NCI-H2171 (cell line): ENCODE measurements at places on chromosomes 3 and 15.

GRCh38 chr15:59548501-59549226 lies 62.9 kb upstream of the GCNT3 start:
- no peak for DNase-seq

DNA sequence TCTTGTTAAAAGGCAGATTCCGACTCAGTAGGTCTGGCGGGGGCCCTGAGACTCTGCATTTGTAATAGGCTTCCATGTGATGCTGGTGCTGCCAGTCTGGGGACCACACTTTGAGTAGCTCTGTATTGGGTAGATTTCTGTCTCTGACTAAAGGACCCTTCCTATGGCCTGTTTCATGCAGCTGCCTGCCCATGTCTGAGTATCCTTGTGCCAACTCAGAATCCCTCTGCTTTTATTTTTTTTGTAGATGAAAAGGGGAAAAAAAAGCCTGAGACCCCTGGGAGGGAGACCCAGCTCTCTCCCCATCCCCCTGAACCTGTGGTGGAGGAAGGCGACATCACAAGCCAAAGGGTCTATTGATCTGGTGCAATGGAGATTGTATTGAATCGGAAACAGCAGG lies 81.9 kb downstream of the EBLN2 start:
- DNase-seq = no peak

DNA sequence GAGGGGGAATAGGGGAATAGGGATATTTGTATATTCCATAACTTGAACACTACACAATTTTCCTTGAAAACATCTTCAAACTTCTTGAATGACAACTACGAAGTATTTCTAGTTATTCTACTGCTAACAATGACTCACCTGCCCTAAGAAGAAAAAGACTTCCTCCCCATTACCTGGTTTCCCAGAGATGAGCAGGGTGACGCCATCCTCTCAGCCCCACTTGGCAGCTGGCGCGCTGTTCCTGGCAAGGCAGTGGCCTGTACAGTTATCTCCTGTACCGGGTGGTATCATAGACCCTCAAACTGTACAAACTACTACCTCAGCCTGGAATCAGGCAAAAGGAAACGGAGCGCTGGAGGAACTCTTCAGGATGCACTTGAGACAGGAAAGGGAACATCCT lies 10.4 kb downstream of the WDR82 start:
- DNase-seq = no peak

DNA sequence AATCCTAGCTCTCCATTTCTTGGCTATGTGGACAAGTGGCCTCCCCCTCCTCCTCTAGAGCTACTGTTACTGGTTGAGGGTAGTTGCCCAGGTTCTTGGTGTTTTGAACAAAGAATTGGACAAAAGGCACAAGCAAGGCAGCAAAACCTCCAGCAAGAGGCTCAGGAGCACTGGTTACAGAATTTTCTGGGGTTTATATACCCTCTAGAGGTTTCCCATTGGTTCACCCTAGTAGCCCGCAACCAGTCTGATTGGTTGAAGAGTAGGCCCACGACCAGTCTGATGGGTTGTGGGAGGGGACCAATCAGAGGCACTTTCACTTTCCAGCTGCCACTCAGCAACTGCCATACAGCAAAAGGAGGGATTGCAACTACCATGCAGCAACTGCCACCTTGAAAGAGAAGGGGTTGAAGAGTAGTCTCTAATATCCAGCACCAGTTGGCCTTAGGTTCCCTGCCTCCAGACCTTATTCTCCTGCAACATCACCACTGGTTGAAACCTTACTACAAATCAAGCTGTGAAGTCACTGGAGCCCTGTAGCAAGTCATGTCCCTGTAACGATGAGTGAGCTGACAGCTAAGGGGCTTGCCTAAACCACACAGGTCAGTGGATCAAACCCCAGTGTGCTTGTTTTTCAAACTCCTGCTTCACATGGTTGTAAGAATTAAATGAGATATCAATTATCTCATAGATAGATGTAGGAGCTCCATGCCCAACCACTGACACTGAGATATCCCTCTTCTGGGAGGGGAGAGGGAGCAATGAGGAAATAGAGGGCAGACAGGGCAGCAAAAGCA lies 2.9 kb upstream of the C15orf39 start:
- DNase-seq = no peak

- DNase-seq = no peak
Measured at GRCh38 chr3:11178421-11178820, 24.1 kb downstream of the HRH1 start.

DNA sequence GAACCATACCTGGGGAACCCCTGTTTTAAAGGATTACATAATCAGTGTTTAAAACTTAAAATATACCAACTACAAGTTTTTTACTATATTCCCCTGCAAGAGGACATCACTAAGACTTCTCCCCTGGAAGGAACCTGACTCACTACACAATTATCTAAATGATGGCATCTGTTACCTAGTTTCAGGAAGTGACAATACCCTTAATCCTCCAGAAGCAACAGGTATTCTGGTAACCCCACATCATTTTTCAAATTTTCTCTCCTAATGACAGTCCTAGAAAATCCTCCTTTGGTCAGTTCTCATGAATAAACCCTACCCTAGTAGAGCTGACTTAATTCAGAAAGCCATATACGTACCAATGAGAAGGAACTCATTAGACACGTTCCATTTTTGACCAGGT lies 78.4 kb downstream of the RFX7 start:
- no peak for DNase-seq

DNA sequence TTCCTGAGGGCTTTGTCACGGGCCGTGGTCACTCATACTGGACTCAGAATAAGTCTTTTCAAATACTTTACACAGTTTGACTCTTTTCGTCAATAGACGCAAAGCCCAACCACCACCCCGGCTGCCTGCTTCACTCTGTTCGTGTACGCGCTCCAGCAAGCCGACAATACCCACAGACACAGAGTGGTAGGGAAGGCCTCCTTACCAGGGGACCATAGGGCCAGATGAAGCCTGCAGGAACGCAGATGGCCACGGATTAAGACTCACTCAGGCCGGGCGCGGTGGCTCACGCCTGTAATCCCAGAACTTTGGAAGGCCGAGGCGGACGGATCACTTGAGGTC lies 29.7 kb downstream of the EFCAB12 start:
- no peak for DNase-seq

- no peak for DNase-seq
Measured at GRCh38 chr15:77689821-77690220, 57.1 kb upstream of the LINGO1 start.

- DNase-seq = no peak
Measured at GRCh38 chr3:187728248-187728647, 17.0 kb downstream of the BCL6 start.

- peak; percentile 14 for DNase-seq
Measured at GRCh38 chr3:156518726-156519125, 36.2 kb downstream of the SSR3 start.
